Hematopoietic multipotent progenitor cell treated with erythropoietin and hydrocortisone succinate and interleukin-3 and kit ligand, for 6 days (in vitro differentiated cells): ENCODE measurements at places on chromosomes 4 and X.

DNA sequence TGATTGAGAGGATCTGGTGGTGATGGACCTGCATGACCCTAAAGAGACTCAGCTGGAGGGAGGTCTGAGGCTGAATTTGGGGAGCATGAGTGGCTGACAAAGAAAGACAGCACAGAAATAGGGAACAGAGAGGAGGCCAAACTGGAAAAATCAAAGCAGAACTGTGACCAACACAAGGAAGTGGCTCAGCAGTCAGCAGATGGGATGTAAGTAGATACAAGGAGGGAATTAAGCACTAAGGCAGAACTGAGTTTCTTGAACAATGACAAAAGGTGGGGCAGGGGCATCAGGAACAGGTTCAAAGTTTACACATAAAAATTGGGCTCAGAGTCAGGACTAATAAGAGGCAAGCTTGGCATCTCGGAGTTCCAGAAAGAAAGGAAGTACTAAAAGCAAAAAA lies 144.3 kb upstream of the KLF3 start:
- no peak for DNase-seq

DNA sequence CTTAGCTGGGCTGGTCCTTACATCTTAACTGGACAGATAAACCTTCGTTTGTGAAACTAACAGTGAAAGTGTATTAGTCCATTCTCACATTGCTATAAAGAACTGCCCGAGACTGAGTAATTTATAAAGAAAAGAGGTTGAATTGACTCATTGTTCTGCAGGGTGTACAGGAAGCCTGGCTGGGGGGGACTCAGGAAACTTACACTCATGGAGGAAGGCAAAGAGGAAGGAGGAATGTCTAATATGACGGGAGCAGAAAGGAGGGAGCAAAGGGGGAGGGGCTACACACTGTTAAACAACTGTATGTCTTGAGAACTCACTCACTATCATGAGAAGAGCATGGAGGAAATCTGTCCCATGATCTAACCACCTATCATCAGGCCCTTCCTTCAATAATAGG lies 1566.5 kb upstream of the PCDH7 start:
- DNase-seq, result no peak

- DNase-seq, result peak; percentile 15
Measured at GRCh38 chrX:118286066-118286762, 59.7 kb upstream of the WDR44 start.

DNA sequence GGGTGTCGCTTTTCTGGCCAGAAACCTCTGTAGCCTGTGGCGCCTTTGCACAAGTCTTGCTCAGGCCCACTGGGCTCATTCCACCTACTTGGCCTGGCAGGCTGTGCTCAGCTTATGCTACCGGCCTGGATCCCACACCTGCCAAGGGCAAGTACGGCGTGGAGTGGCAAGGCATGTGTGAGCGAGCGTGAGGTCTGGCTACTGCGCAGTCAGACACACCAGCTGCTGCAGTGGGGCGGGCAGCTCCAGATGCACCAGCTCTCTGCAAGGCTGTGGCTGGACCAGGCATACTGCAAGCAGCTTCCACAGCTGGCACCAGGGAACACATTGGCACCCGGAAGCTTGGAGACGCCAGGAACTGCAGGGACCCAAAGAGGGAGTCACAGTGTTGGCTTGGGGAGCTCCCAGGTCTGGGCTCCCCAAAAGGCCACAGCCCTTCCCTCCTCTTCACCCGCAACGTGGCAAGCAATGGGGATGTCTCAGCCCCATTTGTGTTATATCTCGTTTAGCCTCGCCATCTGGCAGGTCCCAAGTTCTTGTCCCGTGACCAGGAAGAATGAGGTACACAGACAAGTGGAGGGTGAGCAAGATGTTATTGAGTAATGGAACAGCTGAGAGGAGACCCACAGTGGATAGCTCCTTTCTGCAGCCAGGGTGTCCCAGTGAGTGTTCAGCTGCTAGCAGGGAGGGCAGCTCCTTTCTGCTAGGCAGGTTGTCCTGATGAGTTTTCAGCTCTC lies 3.8 kb upstream of the FBXW7 start:
- DNase-seq, result no peak

DNA sequence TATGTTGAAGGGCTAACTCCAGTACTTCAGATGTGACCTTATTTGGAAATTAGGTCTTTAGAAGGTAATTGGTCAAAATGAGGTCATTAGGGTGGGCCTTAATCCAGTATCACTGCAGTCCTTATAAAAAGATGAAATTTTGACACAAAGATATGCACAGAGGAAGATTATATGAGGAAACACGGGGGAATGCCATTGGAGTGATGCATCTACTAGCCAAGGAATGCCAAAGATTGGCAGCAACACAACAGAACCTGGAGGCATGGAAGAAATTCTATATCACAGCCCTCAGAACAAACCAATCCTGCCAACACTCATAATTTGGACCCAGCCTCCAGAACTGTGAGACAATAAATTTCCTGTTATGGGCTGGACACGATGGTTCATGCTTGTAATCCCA lies 17.6 kb downstream of the TRIM61 start:
- DNase-seq, result no peak

DNA sequence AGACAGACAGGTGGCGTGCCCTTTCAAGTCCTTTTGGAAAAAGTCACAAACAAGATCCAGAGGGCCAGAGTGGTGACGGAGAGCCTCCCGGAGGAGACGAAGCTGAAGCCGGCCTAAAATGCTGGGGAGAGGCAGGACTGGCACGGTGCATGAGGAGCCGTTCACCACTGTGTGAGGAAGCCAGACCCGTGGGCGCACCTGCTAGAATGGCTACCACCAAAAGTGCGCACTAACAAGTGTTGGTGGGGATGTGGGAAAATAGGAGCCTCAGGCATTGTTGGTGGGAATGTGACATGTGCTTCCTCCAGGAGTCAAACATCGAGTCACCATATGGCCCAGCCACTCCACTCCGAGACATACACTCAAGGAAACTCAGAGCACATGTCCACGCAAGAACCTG lies 67.4 kb upstream of the HELT start:
- DNase-seq, result no peak

DNA sequence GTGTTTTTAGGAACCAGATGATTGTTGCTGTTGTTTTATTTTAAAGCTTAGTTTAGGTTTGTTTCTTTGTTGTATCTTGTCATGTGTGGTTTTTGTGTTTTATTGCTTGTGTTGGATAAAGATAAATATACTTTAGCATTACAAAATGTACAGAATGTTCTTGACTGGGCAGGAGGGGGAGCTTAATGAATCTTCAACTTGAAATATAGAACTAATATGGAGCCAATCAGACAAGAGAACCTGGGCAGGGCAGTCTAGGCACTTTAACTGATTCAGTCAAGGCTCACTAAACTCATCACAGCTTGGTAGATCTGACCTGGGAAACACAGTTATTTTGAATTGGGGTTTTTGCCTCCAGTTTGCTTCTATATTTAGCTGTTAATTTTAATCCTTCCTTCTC lies 304.2 kb downstream of the ARHGAP24 start:
- no peak for DNase-seq

DNA sequence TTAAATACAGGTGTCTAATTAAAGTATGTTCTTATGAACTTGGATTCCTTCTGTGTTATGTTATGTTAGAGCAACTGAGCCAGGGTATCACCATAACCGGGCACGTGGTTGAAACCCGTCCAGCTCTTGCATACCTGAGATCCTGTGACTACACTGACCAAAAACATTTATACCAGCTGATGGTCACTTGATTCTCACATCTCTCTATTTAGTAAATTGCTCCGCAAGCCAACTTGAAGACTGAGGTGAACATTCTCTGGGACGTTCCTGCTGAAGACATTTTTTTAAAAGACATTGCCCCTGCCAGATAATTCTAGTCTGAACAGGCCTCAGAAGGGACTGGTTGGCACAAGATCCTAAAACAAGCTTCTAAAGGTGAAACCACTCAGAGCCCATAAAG lies 550.0 kb upstream of the DIPK2B start:
- no peak for DNase-seq

DNA sequence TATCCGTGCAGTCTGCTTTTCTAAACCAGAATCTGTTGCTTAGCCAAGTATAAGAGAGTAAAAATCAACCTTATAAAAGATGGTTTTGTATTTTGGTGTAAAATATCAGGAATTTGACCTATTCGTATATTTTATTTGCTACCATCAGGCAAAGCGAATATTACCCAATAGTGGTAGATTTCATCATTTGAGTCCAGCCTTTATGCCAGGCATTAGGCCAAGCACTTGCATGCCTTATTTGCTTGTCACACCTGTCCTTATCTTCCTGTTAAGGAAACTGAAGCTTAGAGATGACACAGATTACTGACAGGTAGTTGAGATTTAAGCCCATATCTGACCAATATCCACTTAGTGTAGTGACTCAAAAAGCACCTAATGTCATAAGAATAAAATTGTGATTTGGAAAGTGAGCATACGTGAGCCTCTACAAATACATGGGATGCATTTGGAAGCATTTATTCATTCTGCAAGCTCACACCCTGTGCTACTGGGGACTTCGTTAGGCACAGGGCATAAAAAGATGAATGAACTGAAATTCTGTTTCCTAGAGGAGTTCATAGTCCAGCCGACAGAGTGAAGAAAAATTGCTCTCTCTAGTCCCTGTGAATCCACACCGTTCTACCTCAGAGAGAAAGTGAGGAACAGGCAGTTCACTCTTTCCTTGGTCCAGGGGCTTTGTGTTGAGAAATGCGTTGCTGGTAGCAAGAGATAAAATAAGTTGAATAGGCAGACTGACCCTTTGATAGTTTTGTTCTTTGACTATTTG lies 2.3 kb upstream of the RNF212 start:
- no peak for DNase-seq

DNA sequence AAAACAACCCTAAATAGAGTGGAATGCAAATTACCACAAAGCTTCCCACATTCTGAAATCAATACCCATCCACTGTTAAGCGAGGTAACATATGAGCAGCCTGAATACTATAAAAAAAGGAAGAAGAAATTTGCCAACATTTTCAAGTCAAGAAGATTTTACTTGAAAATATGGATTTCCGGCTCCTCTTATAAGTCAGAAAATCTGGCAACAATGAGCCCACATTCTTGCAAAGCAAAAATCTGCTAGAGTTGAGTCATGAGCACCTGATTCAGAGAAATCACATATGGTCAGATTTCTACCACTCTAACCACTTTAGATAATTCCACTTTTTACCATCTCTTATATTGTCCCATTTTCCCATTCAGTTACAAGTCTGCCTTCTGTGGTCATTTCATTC lies 395.7 kb downstream of the DTHD1 start:
- DNase-seq, result no peak

GRCh38 chrX:70139736-70140135 lies 6.5 kb downstream of the IGBP1 start:
- no peak for DNase-seq

DNA sequence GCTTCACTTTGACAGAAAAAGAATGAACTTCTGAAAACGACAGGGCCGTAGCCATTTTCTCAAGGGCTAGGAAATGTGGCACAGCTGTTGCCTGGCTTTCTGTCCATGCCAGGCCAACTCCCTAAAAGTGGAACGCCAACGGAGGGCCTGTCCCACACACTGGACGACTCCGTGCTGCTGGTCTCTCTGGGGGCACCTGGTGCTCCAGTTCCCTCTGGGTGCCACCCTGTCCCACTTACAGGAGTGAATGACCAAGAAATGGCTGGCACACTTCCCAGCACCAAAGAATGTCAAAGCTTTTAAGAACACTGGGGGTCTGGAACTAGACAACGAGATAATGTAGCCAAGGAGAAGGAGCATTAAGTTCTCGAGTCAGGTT lies 40.9 kb downstream of the GATB start:
- no peak for DNase-seq

GRCh38 chrX:15881381-15881897 lies 26.8 kb upstream of the AP1S2 start:
- no peak for DNase-seq

GRCh38 chr4:89640620-89641366 lies 196.2 kb downstream of the SNCA start:
- DNase-seq, result peak; percentile 62

- DNase-seq, result no peak
Measured at GRCh38 chr4:36392024-36392423, 110.6 kb downstream of the DTHD1 start.

GRCh38 chr4:74433541-74434172 lies 11.3 kb upstream of the AREG start:
- DNase-seq, result no peak

- no peak for DNase-seq
Measured at GRCh38 chr4:105206214-105206613, 59.5 kb downstream of the TET2 start.

DNA sequence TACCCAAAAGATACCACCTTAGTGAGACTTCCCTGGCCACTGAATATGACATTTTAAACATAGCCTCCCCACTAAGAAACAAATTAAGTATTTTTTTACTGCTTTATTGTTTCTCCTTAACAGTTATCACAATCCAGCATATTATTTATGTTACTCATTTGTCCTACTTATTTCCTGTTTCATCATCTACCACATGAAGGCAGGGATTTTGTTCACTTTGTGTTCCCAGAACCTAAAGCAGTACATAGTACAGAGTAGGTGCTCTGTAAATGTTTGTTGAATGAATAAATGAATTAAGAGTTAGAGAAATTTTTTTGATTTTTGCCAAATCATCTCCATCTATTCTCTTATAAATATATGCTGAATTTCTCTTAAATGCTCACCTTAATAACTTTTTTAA lies 318.4 kb upstream of the GIMD1 start:
- no peak for DNase-seq

DNA sequence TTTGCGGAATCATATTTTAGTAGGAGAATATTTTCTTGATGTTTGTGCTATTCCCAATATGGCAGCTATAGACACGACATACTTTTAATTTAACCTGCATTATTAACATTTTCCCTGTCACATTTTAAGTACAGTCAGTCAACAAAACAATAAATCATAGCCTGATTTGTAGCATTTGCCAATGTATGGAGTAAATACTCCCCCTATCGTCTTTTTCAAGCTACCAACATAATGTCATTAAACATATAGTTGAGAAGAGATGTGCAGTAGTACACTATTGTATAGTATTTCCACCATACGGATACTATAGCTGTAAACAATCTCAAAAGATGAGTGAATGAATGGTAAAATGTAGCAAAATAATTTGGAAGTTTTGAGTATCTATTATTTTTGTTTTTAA lies 303.7 kb upstream of the MAGEB2 start:
- DNase-seq, result no peak

GRCh38 chr4:184504385-184504784 lies 30.0 kb upstream of the IRF2 start:
- no peak for DNase-seq

GRCh38 chr4:87580057-87580456 lies 28.3 kb upstream of the DSPP start:
- no peak for DNase-seq

DNA sequence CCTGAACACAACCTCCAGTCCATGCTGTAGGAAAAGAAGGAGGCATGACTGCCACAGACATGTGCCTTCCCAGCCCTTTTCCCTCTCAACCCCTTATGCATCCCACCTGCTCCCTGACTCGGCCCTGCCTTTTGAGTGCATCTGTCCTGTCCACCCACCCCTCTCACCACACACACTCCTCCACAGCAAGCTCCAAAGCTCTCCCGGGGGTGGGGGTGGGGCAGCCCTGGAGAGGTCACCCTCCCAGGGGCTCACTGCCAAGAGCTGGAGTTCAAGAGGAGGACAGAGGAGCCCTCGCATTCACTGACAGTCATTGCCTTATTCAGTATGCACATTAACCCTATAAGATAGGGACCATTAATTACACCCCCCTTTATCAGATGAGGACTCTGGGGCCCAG lies 46.6 kb upstream of the MAMLD1 start:
- DNase-seq, result no peak
